ENCODE measurements at places on chromosomes 7 and 10.

DNA sequence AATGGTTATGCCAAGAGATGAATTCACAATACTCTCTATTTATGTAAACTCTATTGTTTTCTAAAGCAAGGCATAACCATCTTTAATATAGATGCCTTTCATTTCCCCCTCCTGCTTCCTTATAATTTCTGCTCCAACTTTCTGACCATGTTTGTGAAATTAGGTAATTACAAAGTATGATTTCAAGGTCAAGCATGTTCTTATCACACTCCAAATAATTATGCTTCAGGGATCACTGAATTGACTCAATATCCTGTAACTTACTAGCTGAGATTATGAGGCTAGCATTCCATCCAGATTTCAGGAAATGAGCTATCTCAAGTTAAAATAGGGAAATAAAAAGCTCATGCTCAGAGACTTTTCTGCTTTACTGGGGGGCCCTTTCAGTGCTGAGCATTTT is 655.9 kb upstream of the IGFBP3 start:
- no peak for DNase-seq

- no peak for DNase-seq
These were observed 1002.0 kb downstream of the LRMDA start for GRCh38 chr10:76433161-76434005.

GRCh38 chr7:123500878-123501489 is 33.4 kb downstream of the IQUB start:
- DNase-seq: no peak

DNA sequence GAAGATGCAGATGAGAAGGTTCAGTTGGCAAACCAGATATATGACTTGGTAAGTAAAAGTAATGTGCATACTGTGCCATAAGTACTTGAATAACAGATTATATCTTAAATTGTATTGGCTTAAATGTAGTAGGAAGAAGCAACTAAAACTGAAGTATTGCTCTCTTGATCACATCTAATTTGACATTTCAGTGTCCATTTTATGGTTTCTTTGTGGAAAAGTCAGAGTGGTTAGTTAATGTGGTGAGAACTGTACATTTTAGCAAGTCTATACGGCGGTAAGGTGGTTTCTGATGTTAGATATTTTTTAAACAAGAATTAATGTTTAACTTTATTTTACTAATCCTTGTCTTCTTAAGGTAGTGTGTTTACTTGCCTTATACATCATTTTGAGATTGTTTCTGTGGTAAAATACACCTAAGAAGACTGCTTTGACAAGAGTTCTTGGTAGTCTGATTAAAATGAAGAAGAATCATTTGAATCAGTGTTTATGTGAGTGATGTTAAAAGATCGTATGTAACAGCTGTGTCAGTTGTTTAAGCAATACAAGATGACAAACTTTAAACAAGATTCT is 5.1 kb downstream of the ING3 start:
- no peak for DNase-seq

- peak; percentile 12 for DNase-seq
These were observed 208.4 kb downstream of the FANK1 start for GRCh38 chr10:126104767-126105166.

GRCh38 chr10:119131512-119132240 is 27.8 kb downstream of the DENND10 start:
- DNase-seq: no peak
